ENCODE measurements at places on chromosomes 2 and 18.
A peak's percentile ranks its signal among the peaks of the same experiment; 100 is the strongest.

- DNase-seq, result no peak
Observed at GRCh38 chr18:2654169-2654927, 1.2 kb upstream of the SMCHD1 start.

- peak; percentile 78 for DNase-seq
Observed at GRCh38 chr2:60549238-60549927, 4.1 kb downstream of the BCL11A start.

DNA sequence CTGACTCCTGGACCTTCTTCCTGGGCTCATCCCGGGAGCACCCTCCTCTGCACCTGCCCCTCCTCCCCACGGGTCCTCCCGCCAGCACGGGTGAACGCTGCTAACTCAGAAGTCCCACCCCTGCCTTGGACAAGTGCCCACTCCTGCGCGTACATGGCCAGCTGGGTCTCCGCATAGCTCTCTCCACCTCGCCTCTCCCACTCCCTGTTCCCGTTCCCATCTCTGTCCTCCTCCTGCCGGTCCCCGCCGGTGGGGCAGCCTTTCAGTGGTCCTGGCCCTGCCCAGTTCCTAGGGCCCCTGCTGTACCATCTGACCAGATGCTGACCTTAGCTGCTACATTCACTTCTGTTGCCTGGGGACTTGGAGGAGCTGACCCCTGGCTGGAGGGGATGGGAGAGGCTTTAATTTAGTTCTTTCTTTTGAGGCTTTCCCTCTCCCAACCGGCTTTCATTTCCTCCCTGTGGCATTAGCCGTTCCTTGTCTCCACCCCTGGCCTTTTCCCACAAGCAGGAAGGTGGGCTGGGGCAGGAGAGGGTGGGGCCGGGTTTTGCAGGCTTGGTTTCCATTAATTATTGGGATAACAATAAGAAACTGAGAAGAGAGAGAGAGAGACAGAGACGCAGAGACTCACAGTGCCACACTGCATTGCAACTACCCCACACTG lies 136.1 kb downstream of the SH3BP4 start:
- DNase-seq, result no peak

- DNase-seq, result no peak
Observed at GRCh38 chr2:99640635-99641151, 150.9 kb upstream of the REV1 start.

DNA sequence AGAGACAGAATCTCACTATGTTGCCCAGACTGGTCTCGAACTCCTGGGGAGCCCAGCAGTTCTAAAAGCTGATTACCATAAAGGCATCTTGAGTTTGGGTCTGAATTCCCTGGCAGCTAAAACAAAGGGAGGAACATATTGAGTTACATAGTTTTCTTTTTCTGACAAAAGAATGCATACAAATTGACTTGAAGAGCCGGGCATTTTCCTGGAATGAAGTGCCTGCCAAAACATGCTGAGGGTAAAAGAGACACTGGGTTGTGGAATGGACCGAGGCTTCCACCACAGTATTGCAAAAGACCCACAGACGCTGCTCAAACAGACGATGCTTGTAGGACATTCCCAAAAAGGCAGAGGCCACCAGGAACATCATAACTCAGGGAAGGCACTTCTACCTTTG lies 35.1 kb upstream of the ROCK2 start:
- DNase-seq, result no peak

GRCh38 chr2:196372811-196373664 lies 201.7 kb upstream of the STK17B start:
- no peak for DNase-seq

GRCh38 chr2:48448274-48449061 lies 81.5 kb upstream of the STON1 start:
- no peak for DNase-seq

GRCh38 chr18:4758980-4759379 lies 303.9 kb upstream of the DLGAP1 start:
- DNase-seq, result no peak

GRCh38 chr2:190062601-190063000 lies at the start of gene MSTN:
Gene MSTN, minus strand, starts transcription at chr2:190062729. Its CDS starts 133 bp downstream, at chr2:190062596.
- DNase-seq, result no peak

DNA sequence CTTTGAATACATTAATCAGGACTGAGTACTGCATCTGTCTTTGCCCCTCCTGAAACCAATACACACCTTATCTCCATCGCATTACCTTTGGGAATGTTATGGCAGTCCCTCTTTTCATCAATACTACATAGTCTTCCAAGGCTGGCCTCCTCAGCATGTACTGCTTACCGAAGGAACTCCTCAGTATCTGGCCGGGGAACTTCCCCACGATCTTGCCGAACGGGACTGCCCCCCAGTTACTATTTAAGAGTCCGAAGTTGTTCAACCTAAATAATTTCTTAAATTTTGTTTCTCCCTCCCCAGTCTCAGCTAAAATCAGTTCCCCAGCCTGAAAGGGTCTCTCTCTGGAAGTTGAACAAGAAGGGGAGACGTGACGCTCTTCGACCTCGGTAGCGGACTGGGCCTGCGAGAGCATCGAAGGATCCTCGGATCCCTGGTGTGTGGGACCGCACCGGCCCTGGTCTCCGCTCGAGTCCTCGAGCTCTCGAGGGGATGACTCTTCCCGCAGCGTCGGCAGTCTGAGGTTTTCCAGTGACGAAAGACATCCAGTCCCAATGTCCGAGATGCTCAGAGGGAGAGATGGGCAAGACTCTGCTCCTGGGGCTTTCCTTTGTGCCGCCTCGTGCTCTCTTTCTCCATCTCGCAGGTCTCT lies 489 bp downstream of the TRMT61B start:
- no peak for DNase-seq

GRCh38 chr2:135154962-135155361 lies 102.9 kb downstream of the RAB3GAP1 start:
- no peak for DNase-seq

GRCh38 chr18:13836559-13836958 lies 12.6 kb downstream of the MC5R start:
- DNase-seq, result no peak

GRCh38 chr2:138724327-138724726 lies 55.9 kb downstream of the NXPH2 start:
- no peak for DNase-seq

GRCh38 chr2:144456680-144457079 lies 63.2 kb downstream of the ZEB2 start:
- DNase-seq, result no peak

DNA sequence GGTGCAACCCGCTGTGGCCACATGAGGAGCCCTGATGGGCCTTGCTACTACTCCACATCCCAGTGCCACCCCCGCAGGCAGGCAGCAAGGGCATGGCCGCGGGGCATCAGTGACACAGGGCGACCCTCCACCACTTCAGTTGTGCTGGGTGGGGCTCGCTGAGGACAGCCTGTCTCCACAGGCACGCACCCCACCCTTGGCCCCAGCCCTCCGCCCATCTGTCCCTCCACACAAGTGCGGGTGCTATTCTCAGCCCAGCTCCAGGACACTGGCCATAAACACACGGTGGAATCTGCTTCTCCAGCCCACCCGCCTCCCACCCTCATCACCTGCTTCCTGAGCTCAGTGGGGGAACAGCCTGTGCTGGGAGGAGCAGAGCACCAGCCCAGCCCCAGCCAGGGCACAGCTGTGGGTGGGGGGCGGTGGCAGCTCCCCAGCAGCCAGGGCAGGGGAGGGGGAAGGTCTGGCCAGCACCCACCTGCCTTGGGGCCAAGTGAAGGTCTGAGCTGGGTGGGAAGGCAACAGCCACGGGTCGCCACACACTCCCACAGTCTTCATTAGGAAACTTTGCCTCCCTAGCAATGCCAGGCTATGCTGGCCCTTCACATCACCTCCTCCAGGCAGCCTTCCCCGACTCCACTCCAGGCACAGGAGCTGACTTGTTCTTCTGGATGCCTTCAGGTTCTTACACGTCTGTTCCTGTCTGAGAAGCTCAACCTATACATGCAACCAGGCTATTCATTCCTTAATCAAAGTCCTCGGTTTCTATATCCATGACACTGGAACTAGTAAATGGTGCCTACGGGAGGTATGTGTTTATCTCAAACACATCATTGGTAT lies 16.5 kb downstream of the BIN1 start:
- no peak for DNase-seq

DNA sequence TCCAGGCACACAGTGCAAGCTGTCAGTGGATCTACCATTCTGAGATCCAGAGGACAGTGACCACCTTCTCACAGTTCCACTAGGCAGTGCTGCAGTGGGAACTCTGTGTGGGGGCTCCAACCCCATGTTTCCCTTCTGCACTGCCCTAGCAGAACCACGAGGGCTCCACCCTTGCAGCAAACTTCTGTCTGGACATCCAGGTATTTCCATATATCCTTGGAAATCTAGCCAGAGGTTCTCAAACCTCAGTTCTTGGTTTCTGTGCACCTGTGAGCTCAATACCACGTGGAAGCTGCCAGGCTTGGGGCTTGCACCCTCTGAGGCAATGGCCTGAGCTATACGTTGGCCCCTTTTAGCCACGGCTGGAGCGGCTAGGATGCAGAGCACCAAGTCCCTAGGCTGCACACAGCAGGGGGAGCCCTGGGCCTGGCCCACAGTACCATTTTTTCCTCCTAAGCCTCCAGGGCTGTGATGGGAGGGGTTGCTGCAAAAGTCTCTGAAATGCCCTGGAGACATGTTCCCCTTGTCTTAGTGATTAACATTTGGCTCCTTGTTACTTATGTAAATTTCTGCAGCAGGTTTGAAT lies 77.5 kb downstream of the MAP4K3 start:
- DNase-seq, result no peak

GRCh38 chr2:129439406-129440302 lies 539.8 kb upstream of the RAB6C start:
- DNase-seq, result peak; percentile 73

DNA sequence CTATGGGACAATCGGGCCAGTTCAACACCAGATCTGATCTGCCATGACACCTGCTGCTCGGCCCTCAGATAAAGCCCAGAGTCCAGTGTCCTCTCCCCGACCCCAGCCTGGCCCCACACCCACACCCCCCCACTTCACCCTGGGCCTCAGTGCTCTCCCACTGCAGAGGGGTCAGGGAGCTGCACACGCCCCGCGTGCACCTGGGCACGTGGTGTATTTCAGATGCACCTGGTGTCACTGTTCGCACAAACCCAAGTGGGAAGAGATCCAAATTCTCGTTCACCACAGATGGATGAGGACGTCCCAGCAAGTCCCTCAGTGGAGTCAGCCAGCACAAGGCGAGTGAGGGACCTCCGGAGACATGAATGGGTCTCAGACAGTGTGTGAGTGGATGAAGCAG lies 161.3 kb downstream of the RTP5 start:
- DNase-seq, result no peak

DNA sequence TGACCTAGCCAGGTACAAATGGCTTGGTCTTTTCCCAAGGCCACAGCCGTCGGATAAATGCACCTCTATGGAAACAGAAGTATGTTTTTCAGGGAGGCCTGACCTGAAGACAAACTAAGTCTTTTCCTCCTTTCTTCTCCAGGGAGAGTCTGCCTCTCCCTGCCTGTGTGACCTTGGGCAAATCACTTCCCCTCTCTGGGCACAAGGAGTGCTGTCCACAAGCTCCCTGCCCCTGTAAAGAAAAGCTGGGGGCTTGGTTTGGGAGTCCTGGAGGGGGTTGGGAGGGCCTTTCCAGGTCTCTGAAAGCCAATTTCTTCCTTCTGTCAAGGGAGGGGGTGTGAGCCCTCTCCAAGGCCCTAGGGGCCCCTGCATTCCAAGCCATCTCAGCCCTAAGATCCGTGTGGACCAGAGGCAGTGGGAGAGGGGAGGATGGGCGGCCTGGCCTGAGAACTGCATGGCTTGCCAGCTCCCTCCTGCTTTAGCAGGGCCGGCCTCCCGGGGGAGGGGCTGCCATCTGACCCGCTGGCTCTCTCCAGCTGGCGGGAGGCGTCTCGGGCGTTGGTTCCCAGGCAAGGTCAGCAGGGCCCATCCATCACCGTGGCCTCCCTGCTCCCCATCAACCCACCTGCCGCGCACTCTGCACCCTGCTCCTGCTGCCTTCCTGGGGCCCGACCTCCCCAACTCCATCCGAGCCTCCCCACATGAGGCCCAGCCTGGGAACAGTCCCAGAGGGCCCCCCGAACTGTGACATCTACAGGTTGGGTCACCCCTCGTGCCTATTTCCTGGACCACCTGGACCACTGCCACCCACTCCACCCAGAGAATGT lies 61.4 kb downstream of the SMAD7 start:
- DNase-seq, result no peak

DNA sequence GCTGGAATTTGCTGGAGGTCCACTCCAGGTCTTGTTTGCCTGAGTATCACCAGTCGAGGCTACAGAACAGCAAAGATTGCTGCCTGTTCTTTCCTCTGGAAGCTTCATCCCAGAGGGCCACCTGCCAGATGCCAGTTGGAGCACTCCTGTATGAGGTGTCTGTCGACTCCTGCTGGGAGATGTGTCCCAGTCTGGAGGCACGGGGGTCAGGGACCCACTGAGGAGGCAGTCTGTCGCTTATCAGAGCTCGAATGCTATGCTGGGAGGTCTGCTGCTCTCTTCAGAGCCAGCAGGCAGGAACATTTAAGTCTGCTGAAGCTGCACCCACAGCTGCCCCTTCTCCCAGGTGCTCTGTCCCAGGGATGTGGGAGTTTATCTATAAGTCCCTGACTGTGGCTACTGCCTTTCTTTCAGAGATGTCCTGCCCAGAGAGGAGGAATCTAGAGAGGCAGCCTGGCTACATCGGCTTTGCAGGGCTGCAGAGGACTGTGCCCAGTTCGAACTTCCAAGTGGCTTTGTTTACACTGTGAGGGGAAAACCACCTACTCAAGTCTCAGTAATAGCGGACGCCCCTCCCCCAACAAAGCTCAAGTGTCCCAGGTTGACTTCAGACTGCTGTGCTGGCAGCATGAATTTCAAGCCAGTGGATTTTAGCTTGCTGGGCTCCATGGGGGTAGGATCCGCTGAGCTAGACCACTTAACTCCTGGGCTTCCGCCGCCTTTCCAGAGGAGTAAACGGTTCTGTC lies 301.1 kb downstream of the ERBB4 start:
- no peak for DNase-seq

- DNase-seq, result peak; percentile 63
Observed at GRCh38 chr2:30231996-30232800, 864 bp downstream of the LBH start.

- no peak for DNase-seq
Observed at GRCh38 chr2:239553376-239554000, 152.7 kb upstream of the HDAC4 start.

All from NCI-H1694 treated with DMSO at 0.1 percent for 48 hours (cell line).